ENCODE measurements at places on chromosomes 1 and 21.

DNA sequence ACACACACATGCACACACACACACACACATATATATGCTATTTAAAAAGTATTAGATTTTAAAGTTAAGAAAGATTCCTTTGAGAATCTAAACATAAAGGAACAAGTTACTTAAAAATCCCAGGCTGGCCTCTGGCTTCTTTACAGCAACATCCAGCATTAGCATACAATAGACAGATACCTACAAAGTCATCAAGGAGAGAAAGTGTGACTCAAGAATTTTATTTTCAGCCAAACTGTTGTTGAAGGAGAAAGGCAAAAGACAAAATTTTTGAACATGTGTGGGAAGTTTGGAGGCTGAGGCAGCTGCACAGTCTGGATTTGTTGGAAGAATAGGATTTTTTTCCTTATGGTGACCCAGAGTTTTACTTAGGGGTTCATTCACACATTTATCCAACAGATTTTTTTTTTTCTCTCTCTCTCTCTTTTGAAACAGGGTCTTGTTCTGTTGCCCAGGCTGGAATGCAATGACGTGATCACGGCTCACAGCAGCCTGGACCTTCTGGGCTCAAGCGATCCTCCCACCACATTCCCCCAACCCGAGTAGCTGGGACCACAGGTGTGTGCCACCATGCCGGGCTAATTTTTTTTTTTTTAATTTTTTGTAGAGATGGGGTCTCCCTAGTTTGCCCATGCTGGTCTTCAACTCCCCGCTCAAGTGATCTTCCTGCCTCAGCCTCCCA is 24.0 kb upstream of the SPOCD1 start:
- DNase-seq, result no peak

DNA sequence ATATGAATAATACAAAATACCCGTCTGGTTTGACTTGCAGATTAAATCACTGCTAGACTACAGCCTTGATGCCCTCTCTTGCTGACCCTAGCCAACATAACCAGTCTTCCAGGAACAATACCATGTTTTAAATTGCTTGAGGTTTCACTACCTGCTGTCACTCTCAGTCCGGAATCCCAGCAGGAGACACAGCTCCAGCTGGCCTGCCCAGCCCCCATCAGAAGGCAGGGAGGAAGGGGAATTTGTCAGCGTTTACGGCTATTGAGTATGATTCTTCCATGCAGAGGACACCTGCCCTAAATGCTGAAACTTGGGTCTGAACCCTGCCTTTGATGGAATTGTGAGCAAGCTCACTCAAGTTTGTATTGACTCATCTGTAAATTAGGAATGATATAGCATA is 33.0 kb downstream of the ZNF496 start:
- DNase-seq, result no peak

DNA sequence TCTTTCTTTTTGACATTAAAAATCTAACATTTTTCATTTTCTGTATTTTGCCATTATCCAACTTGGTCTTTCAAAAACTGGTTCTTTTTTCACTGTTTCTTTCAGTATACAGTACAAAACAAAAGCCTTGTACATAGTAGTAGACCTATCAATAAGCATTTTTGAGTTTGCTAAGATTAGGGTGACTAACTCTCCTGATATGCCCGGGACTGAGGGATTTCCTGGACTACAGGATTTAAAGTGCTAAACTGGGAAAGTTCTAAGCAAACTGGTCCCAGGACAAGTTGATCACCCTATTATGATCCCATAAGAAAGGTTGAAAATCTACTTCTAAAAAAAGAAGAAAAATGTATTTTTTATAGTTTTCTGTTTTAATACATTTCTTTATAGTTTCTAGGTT is 120.9 kb downstream of the USP25 start:
- DNase-seq, result no peak

GRCh38 chr1:26164036-26164860 is 4.5 kb downstream of the C1orf232 start:
- DNase-seq, result no peak

GRCh38 chr1:201882665-201883132 is 6.0 kb upstream of the SHISA4 start:
- no peak for DNase-seq

- no peak for DNase-seq
Observed at GRCh38 chr1:41764656-41765055, 154.1 kb downstream of the HIVEP3 start.

DNA sequence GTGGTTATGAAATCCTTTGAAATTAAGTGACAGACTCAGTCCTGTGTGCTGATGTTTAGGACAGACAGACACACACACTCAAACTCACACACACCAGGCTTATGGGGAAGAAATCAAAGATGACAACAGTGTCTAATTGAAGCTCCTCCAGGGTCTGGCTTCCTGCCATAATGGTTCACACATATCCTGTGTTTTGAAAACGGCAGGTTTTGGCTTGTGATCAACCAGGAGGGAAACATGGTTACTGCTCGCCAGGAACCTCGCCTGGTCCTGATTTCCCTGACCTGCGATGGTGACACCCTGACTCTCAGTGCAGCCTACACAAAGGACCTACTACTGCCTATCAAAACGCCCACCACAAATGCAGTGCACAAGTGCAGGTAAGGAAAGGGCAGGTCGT is 4.6 kb downstream of the MTARC1 start:
- no peak for DNase-seq

DNA sequence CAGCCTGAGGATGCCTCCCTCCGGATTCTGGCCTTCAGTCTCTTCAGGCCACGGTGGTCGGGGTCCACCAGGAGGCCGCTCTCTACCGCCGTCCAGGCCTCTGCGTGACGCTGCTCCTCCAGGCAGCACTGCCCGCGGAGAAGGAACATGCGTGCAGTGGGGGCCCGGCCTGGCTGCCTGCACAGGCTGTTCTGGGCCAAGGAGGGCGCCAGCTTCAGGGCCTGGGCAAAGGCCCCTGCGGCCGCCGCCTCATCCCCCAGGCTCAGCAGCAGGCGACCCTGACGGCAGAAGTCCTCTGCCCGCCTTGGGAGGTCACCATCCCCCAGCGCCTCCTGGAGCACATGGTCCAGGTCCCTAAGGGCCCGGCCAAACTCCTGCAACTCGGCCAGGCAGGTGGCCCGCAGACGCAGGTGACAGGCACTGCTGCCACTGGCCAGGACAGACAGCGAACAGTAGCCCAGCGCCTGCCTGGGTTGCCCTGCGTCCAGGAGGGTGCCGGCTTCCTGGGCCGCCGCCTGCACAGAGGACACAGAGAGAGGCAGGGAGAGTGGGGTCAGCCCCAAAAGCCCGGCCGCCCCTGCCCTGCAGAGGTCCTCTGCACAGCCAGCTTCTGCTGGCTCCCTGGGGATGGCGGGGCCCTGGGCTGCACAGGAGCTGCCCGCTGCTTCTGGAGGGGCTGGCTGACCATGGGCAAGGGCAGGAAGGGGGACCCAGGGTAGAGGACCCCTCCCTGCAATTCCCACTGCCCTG is 8.7 kb upstream of the MMEL1 start:
- DNase-seq, result no peak

- DNase-seq, result no peak
Observed at GRCh38 chr1:225953315-225953714, 12.3 kb upstream of the LEFTY2 start.

DNA sequence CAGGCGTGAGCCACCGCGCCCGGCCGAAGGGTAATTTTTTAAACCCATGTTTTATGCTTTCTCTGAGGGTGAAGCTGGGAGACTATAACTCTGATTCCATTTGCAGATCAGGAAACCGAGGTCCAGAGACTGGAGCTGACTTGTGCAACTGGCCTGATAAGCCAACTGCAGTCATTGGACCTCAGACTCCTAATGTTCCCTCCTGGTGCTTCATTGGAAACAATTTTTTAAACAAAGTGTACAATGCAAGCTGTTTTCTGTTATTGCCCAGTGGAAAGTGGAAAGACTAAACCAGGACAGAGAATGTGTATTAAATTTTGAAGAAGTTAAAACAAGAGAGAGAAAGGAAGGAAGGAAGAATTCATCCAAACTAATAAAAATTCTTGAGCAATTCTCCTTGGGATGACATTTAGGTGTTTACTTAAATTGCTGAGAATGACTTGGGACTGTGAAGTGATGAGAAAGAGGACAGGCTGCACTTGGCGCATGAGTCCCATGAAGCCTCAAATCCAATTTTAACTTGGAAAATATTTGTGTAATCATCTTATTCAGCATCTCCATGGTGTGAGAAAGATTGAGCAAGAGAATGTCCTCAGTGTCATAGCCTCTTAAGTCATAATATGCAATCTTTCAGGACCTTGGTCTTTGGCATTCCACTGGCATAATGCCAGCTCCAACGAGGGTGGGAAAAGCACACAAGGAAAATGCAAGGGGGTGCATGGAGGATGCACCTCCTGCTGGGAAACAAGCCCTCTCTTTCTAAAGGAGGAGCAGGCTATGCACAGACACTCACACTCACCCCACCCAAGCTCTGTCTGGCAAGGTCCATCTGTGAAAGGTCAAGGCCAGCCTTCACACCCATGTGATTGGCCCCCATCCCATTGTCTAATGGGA is 342.0 kb downstream of the SIPA1L2 start:
- no peak for DNase-seq

GRCh38 chr21:26948194-26948593 is 18.7 kb downstream of the ADAMTS5 start:
- DNase-seq, result no peak

- no peak for DNase-seq
Observed at GRCh38 chr1:1388078-1388472, 11.1 kb downstream of the CCNL2 start.

DNA sequence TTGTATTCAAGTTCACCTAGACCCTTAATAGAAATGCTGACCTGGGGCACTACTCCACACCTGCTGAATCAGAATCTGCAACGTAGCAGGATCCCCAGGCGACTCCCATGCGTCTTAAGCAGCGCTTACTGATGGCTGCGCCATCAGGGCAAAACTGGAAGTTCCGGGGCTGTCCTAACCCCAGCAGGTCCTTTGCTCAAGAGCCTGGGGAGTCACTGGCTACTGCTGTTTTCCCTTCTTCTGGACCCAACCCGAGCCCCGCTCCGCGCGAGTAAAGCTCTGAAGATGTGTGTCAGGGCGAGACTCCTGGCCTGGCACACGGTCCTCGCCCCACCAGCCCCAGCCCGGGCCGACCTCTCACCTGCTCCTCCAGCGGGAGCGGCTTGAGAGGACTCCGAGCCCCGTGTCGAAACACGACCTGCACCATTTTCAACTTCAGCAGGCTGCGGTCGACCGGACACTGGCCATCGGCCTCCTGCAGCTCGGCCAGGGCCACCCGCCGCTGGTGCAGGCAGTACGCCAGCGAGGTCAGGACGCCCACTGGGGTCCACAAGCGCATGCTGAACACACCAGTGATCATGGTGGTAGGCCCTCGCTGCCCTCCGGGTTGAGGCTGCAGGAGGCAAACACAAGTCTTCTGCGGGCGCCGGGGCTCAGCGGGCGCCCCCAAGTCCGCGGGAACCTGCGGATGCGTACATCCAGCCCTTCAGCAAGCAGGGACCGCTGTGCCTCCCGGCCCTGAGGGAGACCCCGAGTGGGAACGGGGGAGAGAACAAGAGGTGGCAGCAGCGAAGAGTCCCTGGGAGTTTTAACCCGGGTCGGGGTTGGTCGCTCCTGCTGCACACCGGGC is 630 bp downstream of the ACP6 start:
- no peak for DNase-seq

DNA sequence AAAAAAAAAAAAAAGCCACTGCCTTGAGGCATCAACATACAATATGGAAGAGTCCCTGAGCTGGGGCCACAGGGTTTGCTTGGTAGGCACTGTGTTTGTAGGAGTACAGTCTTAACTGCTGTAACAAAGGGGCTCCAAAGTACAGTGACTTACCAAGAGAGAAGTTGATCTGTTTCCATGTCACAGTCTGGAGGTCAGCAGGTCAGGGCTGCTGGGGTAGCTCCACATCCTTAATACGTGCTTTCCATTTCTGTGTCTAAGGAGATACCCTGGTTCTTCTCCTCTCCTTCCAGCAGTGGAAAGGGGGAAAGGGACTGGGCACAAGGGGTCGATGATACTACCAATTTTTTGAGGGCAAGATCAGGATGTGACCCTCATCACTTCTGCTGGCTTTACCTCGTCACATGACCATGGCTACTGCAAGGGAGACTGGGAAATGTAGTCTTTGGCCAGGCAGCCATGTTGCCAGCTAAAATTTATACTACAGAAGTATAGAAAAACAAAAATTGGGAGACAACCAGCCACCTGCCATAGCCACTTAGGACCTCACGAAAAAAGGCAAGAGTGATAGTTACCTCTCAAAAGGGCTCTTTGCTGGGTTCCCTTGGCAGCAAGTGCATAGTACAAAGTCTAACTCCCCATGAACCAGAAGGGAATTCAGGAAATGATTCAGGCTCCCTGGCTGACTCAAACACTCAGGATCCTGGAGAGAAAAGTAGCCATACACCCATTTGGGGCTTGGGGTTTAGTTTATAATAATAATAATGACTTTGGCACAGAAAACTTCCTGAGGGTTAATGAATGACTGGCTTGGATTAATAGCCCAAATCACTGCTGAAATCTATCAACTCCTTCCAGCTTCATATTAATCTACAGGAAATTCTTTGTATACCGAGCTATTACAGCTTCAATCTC is 52.7 kb upstream of the ATP5PO start:
- no peak for DNase-seq

Data from NCI-H774 (cell line).